ENCODE measurements at places on chromosomes 1 and 21.

GRCh38 chr21:34514576-34515115, 2.6 kb upstream of the KCNE1 start:
- no peaks in the 10 kb centered on the region for H3K36me3 ChIP-seq
- H3K27ac ChIP-seq = no peak overlapping the region

- no peaks in the 10 kb centered on the region for H3K27me3 ChIP-seq
- H3K4me3 ChIP-seq = no peak within 1 kb of the TSS
- no peaks in the 10 kb centered on the region for H3K4me1 ChIP-seq
- no peak within 1 kb of the TSS for H3K27ac ChIP-seq
- no peak for DNase-seq
These were observed at the start of gene NTMT2 for GRCh38 chr1:170145770-170146676. TSS of gene NTMT2 (plus strand) at chr1:170145959. CDS start at chr1:170146108, 149 bp downstream.

GRCh38 chr1:183147735-183148134, 38.3 kb upstream of the LAMC2 start:
- no peaks in the 10 kb centered on the region for H3K27me3 ChIP-seq
- no peaks in the 10 kb centered on the region for H3K36me3 ChIP-seq
- no peaks in the 10 kb centered on the region for H3K4me1 ChIP-seq
- no peak overlapping the region for H3K27ac ChIP-seq
- H3K4me3 ChIP-seq = no peak overlapping the region
- DNase-seq = no peak

- no peaks in the 10 kb centered on the region for H3K4me1 ChIP-seq
- H3K36me3 ChIP-seq = no peaks in the 10 kb centered on the region
- no peak for DNase-seq
- no peaks in the 10 kb centered on the region for H3K27me3 ChIP-seq
These were observed 317.7 kb downstream of the MATN1 start for GRCh38 chr1:30405631-30406212.

GRCh38 chr1:25651824-25652741, 35.5 kb downstream of the MAN1C1 start:
- no peaks in the 10 kb centered on the region for H3K36me3 ChIP-seq
- no peak for DNase-seq
- H3K4me3 ChIP-seq = no peak overlapping the region
- no peaks in the 10 kb centered on the region for H3K4me1 ChIP-seq

DNA sequence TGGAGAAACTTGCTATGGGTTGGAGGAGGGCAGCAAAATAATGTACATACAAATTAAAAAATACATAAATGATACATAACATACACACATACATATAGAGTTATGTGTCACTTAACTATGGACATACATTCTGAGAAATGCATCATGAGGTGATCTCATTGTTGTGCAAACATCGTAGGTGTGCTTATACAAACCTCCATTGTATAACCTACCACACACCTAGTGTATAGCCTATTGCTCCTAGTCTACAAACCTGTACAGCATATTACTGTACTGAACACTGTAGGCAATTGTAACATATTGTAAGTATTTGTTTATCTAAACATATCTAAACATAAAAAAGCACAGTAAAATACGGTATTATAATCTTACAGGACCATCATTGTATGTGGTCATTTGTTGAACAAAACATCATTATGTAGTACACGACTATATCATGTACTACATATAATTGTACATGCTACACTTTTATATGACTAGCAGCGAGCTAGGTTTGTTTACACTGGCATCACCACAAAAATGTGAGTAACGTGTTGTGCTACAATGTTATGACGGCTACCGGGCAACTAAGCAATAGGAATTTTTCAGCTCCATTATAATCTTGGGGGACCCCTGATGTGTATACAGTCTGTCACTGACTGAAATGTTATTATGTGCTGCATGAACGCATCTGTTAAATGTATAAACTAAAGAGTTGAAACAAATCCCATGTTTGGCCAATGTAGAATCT, 35.5 kb downstream of the ITGB3BP start:
- no peaks in the 10 kb centered on the region for H3K27me3 ChIP-seq
- H3K4me1 ChIP-seq = no peaks in the 10 kb centered on the region
- H3K27ac ChIP-seq = no peak overlapping the region
- H3K36me3 ChIP-seq = peaks cover 3% of the 10 kb centered on the region
- DNase-seq = no peak

DNA sequence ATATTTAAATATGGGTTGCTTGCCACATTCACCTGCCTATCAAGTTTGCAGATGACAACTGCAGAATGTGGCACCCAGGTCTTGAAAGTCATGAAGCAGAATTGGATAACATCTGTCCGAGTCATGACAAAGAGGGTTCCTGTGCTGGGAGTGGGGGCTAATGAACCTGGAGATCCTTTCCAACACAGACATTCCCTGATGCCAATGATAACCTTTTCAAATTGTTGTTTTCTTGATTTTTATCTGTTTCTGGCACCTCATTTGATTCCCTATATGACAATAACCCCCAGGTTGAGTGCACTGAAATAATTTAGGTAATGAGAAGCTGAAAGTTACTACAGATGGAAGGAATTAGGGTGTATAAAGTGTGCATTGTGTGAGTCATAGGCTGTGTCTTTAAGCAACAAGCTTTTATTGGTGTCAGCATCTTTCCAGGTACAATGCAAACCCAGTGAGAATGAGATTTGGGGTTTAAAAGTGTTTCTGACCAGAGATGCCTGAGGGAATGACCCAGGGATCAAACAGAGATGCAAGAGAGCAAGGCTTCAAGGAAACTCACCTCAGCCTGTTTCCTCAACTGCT, 32.0 kb upstream of the IL10 start:
- no peak for DNase-seq
- no peaks in the 10 kb centered on the region for H3K36me3 ChIP-seq
- no peak overlapping the region for H3K4me3 ChIP-seq
- H3K27me3 ChIP-seq = no peaks in the 10 kb centered on the region
- H3K27ac ChIP-seq = no peak overlapping the region

GRCh38 chr1:231478811-231479210, 49.7 kb upstream of the TSNAX start:
- no peak overlapping the region for H3K27ac ChIP-seq
- DNase-seq = no peak
- H3K4me1 ChIP-seq = no peaks in the 10 kb centered on the region
- H3K4me3 ChIP-seq = no peak overlapping the region
- no peaks in the 10 kb centered on the region for H3K36me3 ChIP-seq

GRCh38 chr1:151820940-151821339, 10.7 kb downstream of the RORC start:
- no peak for DNase-seq
- no peak overlapping the region for H3K27ac ChIP-seq
- no peaks in the 10 kb centered on the region for H3K27me3 ChIP-seq
- no peak overlapping the region for H3K4me3 ChIP-seq
- peaks cover 10% of the 10 kb centered on the region for H3K4me1 ChIP-seq

Measured in CD14-positive monocyte (primary cell).